ENCODE measurements at places on chromosomes 6 and 20.

DNA sequence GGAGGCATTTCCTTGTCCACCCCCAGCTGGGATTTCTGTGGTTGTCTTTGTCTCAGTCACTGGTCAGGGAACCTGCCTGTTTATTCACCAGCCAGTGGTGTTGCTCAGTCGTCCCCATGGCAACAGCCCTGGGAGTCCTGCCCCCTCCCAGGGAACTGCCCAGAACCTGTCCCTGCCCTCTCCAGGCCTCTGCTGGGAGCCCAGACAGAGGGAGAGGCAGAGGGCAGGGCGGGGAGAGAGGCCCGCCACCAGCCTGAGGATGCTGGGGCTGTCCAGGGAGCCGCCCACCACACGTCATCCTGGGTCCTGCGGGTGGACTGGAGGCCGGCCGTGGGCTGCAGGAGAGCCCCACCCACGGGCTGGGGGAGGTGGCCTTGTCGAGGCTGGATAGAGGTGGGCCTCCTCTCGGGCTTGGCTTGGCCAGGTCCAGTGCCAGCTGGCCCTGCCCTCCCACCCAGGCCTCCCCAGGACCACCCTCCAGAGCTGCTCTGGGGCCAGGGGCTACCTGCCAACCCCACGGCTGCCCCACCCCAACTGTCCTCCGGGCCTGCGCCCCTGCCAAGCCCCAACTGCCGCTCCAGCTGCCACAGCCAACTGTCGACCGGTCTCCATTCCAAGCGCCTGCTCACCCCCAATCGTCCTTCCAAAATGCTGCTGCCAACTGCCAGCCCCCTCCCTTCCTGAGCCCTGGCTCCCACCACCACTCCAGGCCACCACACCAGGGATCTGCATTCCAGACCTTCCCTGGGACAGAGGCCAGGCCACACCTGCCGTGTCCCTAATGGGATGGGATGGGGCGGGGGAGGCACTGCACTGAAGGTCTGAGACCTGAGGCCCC is 4.2 kb upstream of the ZBTB46 start:
- no peak for DNase-seq

GRCh38 chr20:371755-372542 is 8.6 kb upstream of the TRIB3 start:
- DNase-seq: no peak

DNA sequence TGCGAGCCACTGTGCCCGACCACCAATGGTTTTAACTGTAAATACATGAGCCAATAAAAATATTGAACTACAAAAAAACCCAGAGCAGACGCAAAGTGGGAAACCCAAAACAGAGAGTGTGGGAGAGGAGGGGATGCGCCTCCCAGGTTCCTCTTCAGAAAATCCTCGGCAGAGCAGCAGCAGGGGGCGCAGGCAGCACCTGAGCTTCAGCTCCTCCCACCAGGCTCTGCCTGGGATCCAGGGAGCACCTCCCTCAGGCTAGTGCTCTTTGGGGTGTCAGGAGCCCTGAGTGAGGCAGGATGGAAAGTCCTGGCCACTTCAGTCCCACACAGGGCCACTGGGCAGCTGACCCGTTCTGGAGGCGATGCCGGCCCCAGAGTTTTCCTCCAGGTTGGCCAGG is 536.9 kb upstream of the CDH4 start:
- no peak for DNase-seq

DNA sequence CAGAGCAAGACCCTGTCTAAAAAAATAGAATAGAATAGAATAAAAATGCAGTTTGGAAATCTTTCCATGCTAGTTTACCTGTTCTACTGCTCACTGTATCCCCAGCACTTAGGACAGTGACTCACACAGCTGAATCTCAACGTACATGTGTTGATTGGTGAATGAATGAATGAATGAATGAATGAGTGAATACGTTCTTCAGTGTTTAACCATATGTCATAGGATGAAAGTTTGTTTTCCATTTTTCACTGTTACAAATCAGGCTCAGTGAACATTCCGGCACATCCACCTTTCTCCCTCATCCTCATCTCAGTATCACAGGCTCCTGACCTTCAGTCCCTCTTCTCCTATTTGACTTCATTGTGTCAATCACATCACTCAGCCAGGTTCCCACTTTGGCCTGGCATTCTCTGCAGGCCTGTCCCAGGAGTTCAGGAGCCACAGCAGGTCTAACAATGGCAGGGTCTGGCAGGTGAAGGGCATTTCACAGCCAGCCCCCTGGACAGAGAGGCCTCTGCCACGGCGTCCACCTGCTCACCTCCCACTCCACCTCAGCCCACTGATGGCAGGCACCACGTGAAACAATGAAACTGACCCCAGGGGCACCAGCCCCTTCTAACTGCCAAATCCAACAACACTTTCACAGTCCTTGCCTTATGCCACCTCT is 7.9 kb downstream of the ZC3H12D start:
- DNase-seq: no peak

DNA sequence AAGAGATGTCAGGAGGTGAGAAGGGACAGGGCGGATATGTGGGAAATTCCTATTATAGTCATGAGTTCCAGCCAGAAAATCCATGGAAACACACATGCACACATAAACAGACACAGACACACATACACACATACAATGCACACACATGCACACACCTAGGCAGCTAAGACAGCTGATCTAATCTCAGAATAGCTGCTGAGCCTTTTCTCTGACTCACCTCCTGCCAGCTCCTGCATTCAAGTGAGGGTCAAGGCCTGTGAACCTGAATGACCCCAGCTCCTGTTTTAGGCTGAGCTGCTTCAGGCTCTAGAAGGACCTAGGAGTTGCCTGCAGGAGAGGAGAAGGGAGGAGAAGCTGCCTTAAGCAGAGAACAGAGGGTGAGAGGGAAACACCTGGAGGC is 21.6 kb upstream of the RAET1L start:
- DNase-seq: no peak

DNA sequence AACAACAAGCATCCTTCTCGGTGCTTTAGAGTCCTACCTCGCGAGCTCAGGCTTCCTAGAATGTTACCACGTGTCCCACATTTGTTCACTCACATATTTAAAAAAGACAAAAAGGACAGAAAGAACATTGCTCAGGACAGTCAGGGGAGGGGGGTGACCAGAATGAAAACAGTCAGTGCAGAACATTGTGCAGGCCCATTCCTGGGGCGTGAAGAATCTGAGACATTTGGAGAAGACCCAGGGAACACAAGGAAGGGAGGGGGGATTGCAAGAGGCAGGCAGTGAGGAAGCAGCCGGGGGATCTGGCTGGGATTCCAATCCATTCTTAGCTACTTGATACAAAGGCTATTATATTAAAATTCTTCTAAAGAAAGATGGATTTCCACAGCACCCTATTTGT is 270.4 kb upstream of the CITED2 start:
- no peak for DNase-seq

DNA sequence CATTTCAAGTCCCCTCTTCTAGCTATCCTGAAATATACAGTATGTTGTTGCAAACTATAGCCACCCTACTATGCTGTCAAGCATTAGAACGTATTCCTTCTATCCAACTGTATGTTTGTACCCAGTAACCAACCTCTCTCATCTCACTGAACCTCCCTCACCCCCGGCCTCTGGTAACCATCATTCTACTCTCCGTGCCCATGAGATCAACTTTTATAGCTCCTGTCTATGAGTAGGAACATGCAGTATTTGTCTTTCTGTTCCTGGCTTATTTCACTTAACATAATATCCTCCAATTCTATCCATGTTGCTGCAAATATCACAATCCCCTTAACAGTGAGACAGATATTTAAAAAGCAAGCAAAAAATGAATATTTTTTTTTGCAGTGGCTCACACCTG is 196.9 kb downstream of the PAX1 start:
- DNase-seq: no peak

- DNase-seq: no peak
Observed at GRCh38 chr20:19620446-19620845, 137.6 kb upstream of the RIN2 start.

DNA sequence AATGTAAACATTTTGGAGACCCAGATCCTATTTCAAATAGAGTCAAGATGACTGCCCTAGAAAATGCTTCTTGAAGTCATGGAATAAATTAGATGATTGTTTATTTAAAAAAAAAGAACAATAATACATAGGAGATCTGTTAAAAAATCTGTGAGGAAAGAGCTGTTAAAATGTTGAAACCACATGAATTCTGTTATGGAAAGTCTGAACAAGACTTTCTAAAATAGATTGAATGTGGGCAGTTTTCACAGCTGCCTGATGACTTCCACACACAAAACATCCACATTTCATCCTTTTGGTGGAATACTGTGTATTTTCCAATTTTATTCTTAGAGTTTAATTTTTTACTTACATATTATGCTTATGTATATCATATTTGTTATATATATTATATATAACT is 186.1 kb downstream of the LAMA2 start:
- DNase-seq: no peak

- DNase-seq: no peak
Observed at GRCh38 chr20:43977252-43977651, 62.6 kb downstream of the TOX2 start.

- no peak for DNase-seq
Observed at GRCh38 chr20:14561741-14562221, 224.4 kb upstream of the FLRT3 start.

- DNase-seq: peak; percentile 58
Observed at GRCh38 chr20:21102603-21103311, 3.4 kb downstream of the LINC00237 start.

- no peak for DNase-seq
Observed at GRCh38 chr6:78916411-78916810, 49.1 kb downstream of the IRAK1BP1 start.

DNA sequence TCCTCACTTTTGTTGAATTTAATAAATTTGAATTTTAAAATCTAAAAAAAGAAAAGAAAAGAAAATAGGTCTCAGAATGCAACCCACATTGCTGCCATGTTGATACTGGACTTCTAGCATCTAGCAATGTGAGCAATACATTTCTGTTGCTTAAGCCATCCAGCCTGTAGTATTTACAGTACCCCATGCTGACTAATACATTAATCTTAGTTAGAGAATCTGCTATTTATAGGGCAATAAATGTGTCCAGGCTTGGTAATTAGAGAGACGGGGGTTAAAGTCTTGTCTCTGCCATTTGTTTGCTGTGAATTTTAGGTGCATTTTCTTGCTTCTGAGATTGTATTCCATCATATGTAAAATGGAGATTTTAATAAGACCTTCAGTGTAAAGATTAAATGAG is 471.3 kb downstream of the DHX35 start:
- DNase-seq: no peak

- no peak for DNase-seq
Observed at GRCh38 chr6:152343735-152344360, 293.3 kb downstream of the SYNE1 start.

DNA sequence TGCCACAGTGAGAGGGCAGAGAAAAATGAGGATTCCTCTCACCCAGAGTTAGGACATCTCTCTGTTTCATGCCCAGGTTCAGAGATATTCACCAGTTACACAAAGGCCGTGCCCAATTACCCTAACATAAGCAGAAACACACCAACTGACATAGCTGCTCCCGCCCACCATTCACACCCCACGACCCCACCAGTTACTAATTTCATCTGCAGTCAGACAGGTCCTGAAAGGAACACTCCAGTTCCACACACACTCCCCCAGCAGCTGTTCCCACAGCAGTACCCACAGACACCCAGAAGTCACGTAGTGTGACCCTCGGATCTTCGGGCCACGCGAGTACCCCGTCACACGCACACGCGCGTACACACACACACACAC is 532 bp downstream of the TMEM74B start:
- DNase-seq: no peak

- no peak for DNase-seq
Observed at GRCh38 chr20:33516882-33517281, 27.0 kb downstream of the CBFA2T2 start.

GRCh38 chr6:154356113-154356512 is 490 bp downstream of the IPCEF1 start:
- DNase-seq: no peak

- DNase-seq: no peak
Observed at GRCh38 chr6:14549871-14550270, 432.3 kb downstream of the CD83 start.

- DNase-seq: no peak
Observed at GRCh38 chr6:168352096-168352495, 32.5 kb upstream of the DACT2 start.

GRCh38 chr6:147322299-147323162 is 118.3 kb downstream of the STXBP5 start:
- no peak for DNase-seq

DNA sequence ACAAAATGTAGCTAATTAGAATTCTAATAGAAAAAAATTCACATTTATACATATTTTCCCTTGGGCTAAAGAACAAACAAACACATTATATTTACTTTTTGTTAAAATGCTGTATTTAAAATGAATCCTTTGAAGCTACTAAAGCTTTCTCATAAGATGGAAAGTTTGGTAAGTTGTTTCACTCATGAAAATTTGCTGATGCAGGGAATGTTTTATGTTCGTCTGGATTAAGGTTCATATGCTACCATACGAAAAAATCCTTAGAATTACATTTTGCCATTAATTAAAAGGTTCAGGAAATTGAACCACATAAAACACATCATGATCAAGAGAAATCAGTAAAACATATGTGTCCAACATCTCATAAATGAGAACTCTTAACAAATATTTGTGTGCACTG is 62.2 kb downstream of the SMLR1 start:
- DNase-seq: no peak

- no peak for DNase-seq
Observed at GRCh38 chr6:162493917-162494316, 233.6 kb downstream of the PRKN start.

- DNase-seq: peak; percentile 24
Observed at GRCh38 chr6:112253498-112253840, 898 bp downstream of the LAMA4 start.

Data from stimulated activated CD8-positive, alpha-beta memory T cell treated with anti-CD3 and anti-CD28 coated beads, Interleukin-4, amount 100 ng/mL, for 48 hours (primary cell).